NCI-H524 treated with DMSO at 0.1 percent for 48 hours (cell line): ENCODE measurements at places on chromosomes 7 and 10.
A peak's percentile ranks its signal among the peaks of the same experiment; 100 is the strongest.

GRCh38 chr7:34038816-34039470 is 133.6 kb downstream of the BMPER start:
- DNase-seq = no peak

GRCh38 chr10:32939296-32940111 is 18.5 kb downstream of the ITGB1 start:
- no peak for DNase-seq

DNA sequence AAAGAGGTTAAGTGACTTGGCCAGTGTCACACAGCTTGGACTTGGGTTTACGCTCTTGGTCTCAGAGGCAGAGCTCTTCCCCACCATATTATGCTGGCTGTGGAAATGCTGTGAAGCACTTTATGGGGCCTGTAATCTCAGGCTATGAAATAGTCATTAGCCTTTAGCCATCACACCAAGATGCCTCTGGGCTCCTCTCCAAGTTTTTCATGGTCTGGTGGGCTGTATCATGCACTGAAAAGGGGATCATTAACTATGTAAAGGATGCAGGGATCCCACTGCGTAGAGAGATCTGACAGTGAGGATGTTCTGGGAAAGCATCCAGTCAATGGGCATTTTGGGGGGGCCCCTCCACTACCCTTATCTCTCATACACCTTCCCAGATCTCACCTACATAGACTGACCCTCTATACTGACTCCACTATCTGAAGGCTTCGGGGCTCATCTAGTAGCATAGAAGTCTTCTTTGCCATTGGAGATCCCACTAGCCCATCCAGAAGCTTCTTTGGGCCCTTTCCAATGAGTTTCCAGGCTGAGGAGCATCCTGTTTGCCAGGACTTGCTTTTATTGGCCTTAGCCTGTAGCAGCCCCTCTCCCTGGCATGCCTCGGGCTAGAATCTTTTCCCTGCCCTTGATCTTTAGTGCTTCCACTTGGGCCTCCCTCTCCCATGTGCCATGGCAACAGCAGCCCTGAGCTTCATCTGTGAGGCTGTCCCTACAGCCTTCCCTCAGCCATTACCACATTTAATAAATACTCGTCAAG is 19.6 kb downstream of the FRMPD2 start:
- no peak for DNase-seq

- peak; percentile 67 for DNase-seq
Measured at GRCh38 chr7:15085366-15085765, 182.8 kb upstream of the DGKB start.

- no peak for DNase-seq
Measured at GRCh38 chr7:584122-584465, 64.4 kb upstream of the PDGFA start.

DNA sequence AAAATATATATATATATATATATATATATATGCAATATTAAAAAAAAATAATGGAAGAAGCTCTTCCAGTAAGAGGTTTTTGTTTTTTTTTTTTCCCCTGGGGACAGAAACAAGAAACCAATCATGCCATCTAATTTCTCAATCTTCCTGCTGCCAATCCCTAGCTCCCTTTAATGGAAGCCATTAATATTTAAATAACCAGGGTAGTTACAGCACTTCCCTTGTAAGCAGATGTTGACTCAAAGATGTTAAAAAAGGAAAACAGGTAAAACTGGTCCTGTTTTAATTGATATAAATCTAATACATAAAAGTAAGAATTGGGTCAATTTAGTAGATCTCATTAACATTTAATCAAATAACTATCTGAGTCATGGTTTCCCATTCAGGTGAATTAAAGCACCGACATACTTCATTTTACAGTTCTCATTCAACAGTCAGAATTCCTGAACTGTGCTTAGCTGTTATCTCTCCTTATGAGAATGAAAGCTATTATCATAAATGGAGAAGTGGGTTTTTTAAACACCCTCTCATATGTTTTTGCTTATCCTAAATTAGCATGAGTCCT is 22.6 kb downstream of the CPVL start:
- no peak for DNase-seq

DNA sequence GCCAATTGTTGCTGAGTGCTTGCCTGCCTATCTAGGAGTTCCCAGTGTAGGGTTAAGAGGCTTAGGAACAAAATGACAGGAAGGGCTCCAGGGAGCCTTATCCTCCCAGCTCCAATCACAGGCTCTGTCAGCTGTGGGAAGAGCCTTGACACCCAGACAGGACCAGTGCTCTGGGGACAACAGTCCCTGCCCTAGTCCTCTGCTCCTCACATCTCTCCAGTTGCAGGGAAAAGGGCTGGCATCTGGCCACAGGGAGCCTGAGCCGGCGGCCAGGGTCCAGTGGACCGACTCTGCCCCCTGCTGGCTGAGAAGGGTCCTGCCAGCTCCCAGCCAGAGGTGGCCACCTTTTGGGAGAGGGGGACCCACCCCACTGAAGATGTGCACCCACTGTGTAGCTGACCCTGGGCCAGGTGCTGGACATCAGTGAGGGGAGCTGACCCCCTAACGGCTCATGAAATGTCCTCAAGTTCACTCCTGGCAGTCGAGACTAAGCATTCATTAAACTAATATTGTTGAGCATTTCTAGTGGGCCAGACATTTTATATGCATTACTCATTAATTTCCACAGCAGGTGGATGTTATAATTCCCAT is 17.6 kb downstream of the DNAJB12 start:
- no peak for DNase-seq

- DNase-seq = no peak
Measured at GRCh38 chr7:147013825-147014224, 897.2 kb downstream of the CNTNAP2 start.

DNA sequence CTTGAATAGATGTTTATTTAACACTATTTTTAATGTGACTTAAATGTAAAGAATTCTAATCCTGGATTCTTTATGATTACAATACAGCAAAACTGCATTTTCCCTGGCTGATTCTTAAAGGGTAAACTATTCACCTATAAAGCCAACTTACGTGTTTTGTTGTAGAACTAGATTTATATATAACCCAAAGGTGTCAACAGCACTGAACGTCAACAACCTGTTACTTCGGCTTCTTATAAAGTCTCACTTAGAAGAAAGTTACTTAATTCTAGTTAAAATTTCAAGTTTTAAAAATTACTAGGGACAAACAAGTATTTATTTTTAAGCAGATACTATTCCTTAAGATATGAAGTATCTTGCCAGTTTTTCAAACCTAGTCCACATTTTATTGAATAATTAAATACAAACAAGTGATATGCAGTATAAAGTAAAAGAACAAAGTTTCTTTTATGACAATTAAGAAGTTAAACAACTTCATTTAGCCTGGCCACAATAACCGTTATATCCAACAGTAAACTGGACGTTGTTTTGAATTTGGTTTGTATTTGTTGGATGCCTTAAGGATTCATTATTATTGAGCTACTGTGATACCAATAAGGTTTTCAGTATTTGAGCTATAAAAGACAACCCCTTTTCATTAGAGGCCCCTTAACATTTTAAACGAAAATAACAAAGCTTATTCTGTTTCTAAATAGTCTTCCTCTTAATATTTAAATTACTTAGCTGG is 83.1 kb downstream of the SNX10 start:
- no peak for DNase-seq

DNA sequence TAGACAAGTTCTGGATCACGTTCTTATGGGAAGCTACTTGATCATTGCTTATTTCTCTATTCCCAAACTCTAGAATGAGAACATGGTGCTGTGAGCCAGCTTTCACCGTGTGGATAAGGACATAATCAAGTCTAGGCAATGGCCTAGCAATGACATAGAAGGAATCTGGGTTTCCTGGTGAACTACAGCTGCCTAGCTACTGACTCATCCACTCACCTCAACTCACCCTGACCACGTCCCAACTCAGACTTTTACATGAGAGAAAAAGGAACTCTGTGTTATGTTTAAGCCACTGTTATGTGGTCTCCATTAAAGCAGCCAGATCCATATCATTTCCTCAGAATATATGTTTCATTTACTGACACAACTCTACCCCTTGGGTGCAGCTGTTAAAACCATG is 18.8 kb upstream of the MET start:
- DNase-seq = no peak

GRCh38 chr7:29914180-29914579 is 75.4 kb downstream of the SCRN1 start:
- no peak for DNase-seq

DNA sequence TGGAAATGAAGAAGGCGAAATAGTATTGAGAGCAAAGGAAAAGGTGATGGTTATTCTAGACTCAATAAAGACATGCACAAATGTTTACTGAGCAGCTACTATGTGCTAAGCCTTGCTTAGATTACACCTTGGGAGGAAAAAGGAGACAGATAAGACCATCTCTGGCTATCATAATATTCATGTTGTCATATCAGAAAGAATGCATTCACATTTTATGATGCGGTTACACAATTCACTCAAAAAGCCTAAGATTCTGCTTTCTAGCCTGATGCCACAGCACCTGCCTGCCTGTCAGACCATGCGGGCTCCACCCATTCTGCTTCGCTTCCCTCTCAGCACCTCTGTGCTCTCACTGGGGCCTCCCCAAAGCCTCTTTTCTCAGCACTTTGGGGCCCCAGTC is 100.9 kb downstream of the JCAD start:
- no peak for DNase-seq

DNA sequence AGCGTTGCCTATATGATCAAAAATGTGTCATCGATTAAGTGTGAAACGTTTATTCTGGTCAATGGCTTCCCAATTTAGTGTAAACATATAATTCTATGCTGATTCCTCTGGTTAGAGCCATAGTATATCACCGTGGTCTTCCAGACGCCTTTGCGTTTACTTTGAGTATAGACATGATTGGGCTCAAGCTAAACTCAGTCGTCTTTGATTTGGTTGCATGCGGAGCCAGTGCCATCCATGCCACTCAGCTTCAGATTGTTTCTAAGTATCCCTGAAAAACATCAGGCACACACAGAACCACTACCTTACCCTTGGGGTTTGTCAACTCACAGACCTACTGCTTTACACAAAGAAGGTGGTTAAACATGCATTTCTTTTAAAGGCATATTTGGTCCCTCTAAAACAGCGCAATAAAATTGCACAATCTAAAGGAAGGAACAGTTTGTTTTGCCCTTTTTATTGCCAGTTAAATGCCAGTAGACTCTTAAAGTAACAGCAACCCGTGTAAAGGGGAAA is 273.6 kb upstream of the KLF6 start:
- DNase-seq = no peak

- DNase-seq = no peak
Measured at GRCh38 chr10:133378251-133379096, 588 bp upstream of the PAOX start.
